ENCODE measurements at places on chromosomes 13 and 19.

DNA sequence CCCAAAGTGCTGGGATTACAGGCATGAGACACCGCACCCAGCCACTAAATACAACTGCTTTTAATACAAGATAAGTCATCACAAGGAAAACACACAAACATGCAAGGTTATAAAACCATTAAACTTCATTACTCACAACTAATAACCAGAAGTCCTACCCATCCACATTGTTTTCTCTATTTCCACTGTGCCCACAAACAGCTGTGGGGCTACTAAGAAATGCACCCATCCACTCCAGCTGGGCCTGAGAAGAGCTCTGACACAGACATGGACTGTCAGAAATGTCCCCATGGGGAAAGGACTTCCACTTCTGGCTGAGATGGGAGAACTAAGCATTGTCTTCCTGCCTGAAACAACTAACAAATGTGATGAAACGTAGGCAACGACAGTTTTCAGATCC is 17.2 kb downstream of the SAFB2 start:
- DNase-seq = no peak

DNA sequence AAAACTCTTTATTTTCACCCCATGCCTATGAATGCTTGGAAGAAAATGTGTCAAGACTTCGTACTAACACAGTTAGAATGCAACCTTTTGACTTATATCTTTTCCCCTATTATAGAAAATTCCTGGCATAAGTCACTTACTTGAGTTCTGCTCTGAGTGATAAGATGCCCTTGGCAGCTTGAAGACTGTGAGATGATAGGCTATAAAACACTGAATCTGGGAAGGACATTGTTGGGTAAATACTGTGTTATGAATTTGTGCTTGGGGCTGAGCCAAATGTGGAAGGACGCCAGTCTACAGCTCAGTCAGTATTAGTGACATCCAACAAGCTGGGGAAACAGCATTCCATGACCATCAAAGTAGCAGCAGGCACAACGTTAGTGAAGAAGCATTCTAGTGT is 368.0 kb upstream of the SGCG start:
- no peak for DNase-seq

DNA sequence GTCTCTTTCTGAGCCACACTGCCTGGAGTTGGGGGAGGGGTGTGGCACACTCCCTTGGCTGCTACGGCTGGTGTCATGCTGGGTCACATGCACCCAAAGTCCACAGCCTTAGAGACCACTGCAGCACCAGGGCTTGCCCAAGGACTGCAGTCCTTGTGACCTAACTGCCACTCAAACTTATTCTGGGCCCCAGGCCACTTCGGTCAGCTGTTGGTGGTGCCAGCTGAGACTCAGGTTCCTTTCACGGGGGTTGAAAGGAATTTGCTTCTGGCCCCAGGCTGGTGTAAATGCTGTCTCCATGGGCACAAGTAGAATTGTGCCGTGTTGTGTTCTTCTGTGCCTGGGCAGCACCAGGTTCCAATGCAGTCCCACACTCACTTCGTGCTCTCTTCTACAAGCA is 9.5 kb upstream of the VN1R1 start:
- DNase-seq = no peak

- no peak for DNase-seq
Measured at GRCh38 chr19:51551673-51552432, 19.2 kb upstream of the ZNF175 start.

DNA sequence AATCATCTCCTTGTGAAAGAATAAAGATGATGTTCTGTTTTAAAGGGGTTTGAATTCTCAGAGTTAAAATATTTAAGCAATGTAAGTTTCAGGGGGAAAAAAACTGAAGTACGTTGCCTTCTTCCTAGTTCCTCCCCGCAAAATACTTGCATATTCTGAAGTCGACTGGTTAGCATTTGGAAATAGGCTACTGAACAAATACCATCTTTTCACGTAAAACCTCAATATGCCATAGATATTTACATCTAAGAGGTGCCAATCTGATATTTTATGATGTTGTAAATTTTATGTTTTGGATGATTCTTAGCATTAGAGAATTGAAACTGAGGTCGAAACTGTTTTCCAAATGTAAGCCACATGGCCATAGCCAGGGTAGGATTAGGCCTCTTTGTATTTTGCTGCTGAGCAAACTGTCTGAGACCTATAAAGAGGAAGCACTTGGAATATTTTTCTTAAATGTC is 138.3 kb downstream of the FLT1 start:
- no peak for DNase-seq

DNA sequence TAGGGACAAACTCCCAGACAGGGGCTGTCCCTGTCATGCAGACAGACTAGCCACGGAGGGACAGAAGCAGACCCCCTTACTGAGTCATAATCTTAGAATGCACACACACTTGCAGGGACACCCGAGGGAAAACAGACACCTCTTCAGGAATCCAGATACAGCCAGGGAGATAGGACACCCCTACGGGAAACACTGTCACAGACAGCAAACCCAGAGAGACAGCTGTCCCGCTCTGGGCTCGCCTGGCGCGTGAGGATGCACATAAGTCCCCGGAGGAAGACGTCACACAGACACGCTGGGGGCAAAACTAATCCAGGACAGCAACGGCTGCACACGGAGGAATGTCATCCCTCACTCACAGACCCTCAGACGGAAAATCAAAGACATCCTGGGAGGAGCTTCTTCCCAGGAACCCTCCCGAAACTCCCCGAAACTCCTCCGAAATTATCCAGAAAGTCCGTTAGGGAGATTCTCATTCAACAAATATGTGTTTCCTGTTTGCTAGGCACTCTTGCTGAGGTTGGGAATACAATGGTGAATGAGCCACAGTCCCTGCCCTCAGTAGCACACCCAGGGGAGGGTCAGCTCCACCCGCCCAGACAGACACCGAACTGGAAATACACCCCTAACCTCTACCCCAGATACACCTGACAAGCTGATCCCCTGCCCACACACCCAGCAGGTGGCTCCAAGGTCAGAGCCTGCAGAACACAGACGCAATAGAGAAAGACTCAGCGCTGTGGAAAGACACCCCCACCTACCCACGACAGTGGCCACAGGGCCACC is 15.2 kb upstream of the TOMM40 start:
- DNase-seq = no peak

GRCh38 chr13:79384022-79384610 is 21.9 kb downstream of the RBM26 start:
- DNase-seq = no peak

GRCh38 chr13:28077231-28077630 is 23.1 kb downstream of the FLT3 start:
- no peak for DNase-seq

- no peak for DNase-seq
Measured at GRCh38 chr13:95235199-95235756, 66.0 kb downstream of the ABCC4 start.

DNA sequence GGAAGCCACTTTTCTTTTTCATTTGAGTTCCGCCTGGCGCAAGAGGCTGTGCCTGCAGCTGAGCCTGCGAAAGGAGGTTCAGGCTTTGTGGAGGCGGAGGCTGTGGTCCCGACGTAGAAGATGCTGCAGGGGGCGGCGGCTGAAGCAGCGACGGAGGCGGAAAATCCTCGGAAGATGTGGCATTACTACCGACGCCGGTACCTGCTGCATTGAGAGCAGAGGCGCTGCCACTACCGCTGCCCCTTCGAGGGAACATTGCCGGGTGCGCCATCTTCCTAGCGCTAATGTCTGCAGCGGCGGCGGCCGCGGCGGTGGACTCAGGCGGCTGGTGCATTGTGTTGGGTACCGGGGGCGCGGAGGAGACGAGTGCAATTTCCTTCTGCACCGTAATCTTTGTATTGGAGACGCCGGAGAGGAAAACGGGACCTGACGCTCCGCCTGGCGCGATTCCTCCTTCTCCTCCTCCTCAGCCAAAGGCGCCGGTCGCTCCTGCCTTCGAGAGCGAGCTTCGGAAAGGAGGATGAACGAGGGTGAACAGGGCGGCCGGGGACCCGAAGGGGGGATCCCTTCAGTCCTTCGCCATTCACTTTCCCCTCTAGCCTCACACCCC is at the start of gene TSC22D1:
TSC22D1 (minus strand) TSS at position 590 of the 610 bp plus-strand sequence; CDS start at position 334, 256 bp downstream.
- peak; percentile 23 for DNase-seq

GRCh38 chr13:78971355-78972025 is 312.5 kb upstream of the OBI1 start:
- DNase-seq = no peak

DNA sequence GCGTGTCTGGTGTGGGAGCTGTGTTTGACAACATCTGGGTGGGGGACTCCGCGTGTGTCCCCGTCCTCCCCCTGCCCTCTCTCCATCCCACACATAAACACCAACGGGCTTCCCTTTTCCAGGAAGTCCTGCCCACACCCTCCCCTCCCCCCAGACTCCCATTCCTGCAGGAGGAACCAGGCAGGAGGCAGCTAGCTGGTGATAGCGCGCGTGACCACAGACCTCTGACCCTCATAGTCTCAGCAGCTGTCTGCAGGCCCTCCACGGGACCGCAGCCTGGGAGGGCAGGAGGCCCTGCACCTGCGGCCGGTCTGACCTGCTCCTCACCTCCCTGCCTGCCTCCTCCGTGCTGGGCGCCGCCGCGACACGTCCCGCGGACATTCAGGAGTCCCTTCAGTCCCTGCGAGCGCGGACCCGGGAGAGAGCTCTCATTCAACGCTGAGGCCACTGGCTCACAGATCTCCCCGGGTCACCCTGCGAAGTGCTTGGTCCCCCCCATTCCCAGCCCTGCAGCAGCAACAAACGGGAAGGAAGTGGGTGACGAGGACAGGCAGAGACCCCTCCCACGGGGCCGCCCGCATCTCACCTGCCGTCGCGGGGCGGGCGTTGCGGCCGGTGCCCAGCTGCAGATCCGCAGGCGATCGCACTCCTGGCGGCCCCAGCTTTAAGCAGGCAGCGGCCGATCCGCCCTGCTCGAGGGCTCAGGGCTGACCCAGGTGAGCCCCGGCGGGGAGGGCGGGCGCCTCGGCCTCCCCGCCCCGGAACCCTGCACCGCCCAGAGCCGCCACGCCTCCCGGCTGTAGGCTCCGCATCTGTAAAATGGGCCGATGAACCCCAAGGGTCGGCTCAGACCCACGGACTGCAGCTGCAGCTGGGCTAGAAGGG is 1.1 kb upstream of the ACP5 start:
- peak; percentile 25 for DNase-seq

- DNase-seq = no peak
Measured at GRCh38 chr19:19656451-19657396, 6.8 kb downstream of the ATP13A1 start.

- DNase-seq = peak; percentile 79
Measured at GRCh38 chr13:30463787-30464495, 1.8 kb downstream of the HMGB1 start.

DNA sequence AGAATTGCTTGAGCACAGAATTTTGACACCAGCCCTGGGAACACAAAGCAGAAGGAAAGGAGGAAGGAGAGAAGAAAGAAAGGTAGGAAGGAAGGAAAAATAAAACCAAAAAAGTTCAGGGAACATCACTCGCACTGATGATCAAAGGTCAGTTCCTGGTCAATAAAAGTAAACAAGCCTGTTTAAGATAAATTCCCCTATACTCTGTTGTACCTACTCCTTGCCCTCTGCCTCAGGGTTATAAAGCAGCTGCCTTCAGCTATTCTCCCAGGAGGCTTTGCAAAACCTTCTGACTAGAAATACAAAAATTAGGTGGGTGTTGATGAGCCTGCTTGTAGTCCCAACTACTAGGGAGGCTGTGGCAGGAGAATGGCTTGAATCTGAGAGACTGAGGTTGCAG is 14.9 kb upstream of the ZNF91 start:
- no peak for DNase-seq

DNA sequence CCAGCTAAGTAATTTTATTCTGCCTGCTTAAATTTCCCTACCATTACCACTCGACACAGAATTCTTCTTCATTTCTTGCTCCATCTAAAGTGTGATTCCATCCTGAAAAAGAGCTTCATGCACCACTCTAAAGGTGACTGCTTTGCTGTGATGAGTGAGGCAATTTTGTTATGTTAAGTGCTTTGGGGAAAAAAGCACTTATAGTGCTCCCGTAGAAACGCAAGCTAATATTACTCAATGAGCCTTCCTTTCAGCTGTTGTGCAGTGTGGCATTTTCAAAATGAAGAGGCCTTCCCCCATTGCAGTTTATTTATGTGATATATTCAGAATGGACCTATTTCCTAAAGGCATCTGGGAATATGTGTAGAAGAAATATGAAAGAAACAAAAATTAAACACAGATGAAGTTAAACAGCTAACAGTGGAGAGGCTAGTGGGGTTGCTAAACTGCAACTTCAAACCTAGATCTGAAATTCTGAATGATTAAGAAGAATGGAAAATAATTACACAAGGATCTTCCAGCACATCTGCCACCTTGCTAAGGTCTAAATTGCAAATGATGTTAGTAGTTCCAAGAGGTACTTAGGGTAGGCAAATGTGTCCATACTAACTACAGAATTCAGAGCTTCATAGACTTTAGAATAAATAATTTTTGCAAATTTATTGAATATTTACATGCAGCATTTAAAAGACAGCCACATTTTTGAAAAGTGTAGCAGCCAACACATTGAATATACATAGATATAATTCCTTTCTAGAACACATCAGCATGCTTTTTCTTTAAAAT is 211.7 kb downstream of the DCT start:
- DNase-seq = no peak

DNA sequence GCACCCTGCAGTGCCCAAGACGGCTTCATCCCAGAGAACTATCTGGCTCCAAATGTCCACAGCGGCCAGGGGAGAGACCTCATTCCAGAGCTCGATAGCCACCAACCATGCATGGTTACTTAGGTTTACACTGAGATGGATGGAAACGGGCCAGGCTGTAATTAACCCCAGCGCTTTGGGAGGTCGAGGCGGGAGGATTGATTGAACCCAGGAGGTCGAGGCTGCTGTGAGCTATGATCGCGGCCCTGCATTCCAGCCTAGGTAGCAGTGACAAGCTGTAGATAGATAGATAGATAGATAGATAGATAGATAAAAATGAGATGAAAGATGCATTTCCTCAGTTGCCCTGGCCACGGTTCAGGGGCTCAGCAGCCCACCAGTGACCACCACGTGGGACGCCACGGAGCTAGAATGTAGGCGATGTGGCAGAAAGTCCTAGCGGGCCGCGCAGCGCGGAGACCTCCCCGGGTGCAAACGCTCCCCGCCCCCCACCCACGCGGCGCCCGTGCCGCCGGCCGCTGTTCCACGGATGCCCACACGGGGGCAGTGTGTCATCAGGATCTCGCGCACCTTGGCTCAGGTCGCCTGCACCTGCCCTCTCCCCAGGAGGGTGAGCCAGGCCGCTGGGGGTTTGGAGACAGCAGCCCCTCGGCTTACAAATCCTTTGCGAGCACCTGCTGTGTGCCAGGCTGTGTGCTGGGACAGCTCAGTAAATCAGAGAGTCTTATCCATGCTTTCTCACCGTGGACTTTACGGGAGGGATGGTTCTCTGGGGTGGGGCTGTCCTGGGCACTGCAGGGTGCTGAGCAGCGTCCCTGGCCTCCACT is 13.5 kb upstream of the TLE5 start:
- peak; percentile 54 for DNase-seq

DNA sequence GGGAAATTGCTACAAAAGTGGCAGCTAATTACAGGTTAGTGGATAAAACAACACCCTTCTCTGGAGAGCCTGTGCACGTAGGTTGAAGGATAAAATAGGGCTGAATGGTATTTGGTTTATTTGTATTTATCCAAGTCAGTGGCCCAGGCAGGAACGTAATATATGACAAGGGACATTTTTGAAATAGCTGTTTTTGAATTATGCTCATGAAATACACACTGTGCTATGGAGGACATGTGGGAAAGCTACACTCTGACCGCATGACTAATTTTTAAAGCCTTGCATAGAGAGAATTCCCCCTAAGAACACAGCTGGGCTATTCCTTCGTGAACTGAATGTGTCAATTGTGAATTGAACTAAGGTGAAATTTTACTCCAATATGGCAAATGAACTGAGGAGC is 292.1 kb upstream of the MAB21L1 start:
- no peak for DNase-seq
